ENCODE measurements at places on chromosomes 2 and 18. TPM values are rescaled to one million over a fixed set of nuclear protein-coding genes. Genes with fewer than 3 reads are reported as not detected.

- DNase-seq: no peak
Observed at GRCh38 chr18:677951-678381, 20.5 kb downstream of the TYMS start.

GRCh38 chr2:67399831-67400489 is 2.8 kb downstream of the ETAA1 start:
- no peak for DNase-seq

- no peak for DNase-seq
Observed at GRCh38 chr2:17539611-17540092, 844 bp upstream of the VSNL1 start.

GRCh38 chr2:197273485-197273884 is 37.1 kb downstream of the ANKRD44 start:
- DNase-seq: no peak

DNA sequence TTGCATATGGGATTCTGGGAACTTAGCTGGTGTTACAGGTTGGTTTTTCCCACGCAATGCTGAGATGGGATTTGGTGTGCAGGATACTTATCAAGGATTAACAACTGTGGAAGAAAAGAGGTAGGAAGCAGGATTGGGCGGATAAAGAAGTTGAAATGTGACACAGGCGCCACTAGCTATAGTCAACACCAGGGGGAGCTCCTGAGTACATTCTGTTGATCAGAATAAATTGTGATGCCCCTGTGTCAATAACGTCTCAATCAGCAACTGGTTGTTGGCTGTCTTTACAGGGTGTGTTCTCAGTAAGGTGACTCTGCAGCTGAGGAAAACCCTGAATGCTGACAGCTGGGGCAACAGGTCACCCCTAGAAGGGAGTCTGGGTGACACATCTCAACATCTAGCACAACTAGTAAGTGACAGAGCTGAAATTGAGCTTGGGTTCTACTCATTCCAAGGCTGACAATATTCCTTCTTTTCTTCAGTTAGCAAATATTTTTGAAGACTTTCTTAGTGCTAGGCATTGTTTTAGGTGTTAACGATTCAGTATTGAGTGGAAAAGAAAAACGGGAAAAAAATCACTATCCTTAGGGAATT is 143.0 kb downstream of the ARL6IP6 start:
- no peak for DNase-seq

GRCh38 chr2:80293039-80293438 is 11.5 kb downstream of the LRRTM1 start:
- no peak for DNase-seq

GRCh38 chr2:64017811-64018700 is 1.2 kb downstream of the VPS54 start:
- DNase-seq: no peak

CABYR gene
- total RNA-seq: 3.6 TPM

IL1RN gene
- total RNA-seq: 2.1 TPM

ELOA2 gene
- total RNA-seq: not detected

Measured in activated naive CD8-positive, alpha-beta T cell treated with anti-CD3 and anti-CD28 coated beads, Interleukin-2, amount 10 ng/mL, durations not matched to agents 7 days and 5 days (primary cell).